ENCODE measurements at places on chromosomes 16 and 17.

DNA sequence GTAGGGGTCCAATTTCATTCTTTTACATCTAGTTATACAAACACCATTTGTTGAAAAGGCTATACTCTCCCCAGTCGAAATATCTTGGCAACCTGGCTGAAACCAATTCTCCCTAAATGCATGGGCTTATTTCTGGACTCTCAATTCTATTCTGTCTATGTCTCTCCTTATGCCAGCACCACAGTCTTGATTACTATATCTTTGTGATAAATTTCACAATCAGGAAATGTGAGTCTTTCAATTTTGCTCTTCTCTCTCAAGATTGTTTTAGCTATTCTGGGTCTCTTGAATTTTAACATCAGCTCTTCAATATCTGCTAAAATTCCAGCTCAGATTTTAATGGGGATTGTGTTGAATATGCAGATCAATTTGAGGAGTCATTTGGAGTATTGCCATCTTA, 5.9 kb upstream of the TRIM25 start:
- DNase-seq = no peak

GRCh38 chr17:82023447-82024241, 539 bp downstream of the LRRC45 start:
- DNase-seq = no peak

DNA sequence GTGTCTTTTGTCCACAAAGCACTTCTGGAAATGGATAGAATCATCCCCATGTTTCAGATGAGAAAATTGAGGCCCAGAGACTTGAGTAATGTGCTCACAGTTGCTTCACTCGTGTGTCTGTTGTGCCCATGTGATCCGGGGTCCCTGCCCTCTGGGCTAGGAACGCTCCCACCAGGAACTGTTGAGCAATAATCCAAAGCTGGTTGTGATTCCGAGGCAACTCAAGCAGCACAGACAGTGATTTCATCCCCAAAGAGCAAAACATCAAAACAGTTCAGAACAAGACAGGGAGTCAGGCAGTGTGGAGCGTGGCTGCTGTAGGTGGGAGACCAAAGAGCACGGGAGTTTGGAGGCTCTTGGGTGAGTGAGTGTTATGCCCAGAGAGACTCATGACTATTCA, 205.0 kb upstream of the ASIC2 start:
- no peak for DNase-seq

- DNase-seq = no peak
These were observed 47.5 kb downstream of the WNT3 start for GRCh38 chr17:46770818-46771560.

- DNase-seq = no peak
These were observed 7.5 kb upstream of the TMEM101 start for GRCh38 chr17:44022246-44022645.

DNA sequence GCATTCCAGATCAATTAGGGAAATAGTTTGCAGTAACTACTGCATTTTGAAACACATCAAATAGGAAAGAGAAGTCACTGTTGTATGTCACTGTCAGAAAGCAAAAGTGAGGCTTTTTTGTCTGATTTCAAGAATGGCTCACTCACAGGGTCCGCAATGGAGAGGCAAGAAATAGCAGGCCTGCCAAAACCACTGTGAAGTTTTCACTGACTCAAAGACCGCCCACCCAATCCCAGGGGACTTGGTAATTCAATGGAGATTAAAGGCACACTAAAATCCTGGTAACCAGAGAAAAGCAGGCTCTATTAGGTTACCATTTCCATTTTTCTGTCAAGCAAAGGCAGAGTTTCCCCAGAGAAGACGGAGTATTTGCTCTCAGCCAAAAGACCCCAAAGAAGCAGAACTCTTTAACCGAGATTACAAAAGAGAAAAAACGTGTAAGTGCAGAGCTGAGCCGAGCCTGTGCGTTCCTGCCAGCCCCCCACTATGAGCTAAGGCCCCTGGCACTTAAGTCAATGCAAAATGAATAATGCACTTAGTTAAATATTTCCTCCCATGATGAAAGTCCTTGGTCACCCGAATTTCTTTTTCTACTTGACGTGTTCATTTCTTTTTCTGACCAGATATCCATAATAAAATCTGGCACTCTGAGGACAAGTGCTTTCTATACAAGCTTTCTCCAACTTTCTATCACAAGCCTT, 57.0 kb downstream of the FOXL1 start:
- no peak for DNase-seq

DNA sequence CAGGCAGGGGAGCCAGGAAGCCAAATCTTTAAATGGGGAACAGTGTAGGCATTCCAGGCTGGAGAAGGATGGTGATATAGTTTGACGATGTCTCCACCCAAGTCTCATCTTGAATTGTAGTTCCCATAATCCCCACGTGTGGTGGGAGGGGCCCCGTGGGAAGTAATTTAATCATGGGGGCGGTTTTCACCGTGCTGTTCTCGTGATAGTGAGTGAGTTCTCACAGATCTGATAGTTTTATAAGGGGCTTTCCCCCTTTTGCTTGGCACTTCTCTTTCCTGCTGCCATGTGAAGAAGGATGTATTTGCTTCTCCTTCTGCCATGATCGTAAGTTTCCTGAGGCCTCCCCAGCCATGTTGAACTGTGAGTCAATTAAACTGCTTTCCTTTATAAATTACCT, 28.8 kb downstream of the GINS3 start:
- no peak for DNase-seq

GRCh38 chr17:35973333-35974260, 7.7 kb downstream of the CCL16 start:
- DNase-seq = no peak

DNA sequence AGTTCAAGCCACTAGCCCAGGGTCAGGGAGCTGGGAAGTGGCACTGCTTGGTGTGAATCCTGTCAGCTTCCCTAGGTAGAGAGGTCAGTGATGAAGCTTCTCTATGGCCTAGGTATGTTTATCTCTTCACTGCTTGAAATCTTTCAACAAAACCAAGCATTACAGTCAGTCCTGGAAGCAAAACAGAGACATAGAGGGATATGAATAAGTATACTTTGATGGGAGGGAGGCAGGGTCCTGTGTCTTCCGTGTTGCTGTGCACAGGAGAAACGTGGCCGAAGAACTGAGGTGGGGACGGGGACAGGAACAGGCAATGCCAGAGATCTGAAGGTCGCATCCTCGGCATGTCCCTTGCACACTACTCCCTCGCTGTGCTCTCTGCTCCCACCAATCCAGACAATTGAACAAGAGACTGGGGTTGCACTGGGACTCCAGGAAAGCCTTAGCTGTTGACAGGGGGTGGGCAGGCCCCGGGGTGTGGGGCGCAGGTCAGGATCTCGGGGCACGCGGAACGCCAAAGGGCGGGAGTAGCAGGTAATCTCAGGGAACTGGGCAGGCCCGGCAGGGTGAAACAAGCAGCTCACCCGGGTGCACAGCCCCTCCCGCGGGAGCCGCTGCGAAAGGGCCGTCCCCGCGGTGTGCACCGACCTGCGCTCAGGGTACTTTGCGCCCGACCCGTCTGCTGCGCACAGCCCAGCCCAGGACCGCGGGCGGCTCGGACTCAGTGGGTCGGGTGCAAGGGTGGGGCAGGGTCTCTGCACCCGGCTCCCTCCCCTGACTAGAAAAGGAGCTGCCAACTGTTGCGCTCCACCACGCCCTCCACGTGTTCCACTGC, at the start of gene MT1H:
Gene MT1H, plus strand, starts transcription at position 810 of the 835 bp plus-strand sequence. CDS start 71 bp downstream, outside the sequence.
- DNase-seq = no peak

DNA sequence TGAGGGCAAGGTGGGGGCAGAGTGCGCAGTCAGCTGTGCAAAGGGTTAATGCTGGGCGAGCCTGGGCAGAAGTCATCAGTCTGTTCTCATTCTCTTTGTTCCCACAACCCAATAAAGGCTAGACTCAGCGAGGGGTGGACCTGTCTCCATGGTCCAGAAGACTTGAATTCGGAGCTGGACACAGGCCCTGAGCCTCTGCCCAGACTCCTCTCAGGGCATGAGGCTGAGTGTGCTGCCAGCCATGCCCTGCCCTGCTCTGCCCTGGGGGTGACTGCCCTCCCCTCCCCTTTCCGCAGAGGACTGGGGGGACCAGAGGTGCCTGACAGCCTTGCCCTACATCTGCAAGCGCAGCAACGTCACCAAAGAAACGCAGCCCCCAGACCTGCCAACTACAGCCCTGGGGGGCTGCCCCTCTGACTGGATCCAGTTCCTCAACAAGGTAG, 54.5 kb downstream of the MRC2 start:
- DNase-seq = no peak

DNA sequence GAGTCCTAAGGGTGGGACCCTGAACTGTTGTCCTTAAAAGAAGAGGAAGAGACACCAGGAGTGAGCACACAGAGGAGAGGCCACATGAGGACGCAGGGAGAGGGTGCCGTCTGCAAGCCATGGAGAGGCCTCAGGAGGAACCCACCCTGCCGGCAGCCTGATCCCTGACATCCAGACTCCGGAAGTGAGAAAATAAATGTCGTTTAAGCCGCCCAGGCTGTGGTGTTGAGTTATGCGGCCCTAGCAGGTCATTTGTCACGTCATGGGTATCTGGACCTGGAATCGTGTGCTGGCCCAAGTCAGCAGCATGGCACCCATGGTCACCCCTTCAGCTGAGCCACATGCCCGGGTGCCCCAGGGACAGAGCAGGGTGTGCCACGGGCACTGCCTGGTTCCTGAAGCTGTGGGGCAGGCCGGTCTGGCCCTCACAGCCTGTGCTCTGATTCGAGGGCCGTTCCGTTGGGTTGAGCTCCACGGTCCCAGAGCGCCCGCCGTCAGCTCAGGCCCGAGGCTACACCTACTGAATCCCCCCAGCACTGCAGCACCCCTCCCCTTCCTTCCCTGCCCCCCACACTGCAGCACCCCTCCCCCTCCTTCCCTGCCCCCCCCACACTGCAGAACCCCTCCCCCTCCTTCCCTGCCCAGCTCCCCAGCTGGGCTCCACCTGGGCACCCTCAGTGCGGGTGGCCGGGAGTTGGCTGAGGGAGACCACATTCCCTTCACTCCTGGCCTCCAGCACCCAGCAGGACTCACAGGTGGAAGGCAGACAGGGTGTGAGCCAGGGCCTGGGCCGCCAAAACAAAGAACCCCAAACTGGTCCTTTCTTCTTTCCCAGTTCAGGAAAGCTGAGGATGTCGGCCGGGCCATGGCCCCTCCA, 2.7 kb upstream of the CCDC57 start:
- no peak for DNase-seq

DNA sequence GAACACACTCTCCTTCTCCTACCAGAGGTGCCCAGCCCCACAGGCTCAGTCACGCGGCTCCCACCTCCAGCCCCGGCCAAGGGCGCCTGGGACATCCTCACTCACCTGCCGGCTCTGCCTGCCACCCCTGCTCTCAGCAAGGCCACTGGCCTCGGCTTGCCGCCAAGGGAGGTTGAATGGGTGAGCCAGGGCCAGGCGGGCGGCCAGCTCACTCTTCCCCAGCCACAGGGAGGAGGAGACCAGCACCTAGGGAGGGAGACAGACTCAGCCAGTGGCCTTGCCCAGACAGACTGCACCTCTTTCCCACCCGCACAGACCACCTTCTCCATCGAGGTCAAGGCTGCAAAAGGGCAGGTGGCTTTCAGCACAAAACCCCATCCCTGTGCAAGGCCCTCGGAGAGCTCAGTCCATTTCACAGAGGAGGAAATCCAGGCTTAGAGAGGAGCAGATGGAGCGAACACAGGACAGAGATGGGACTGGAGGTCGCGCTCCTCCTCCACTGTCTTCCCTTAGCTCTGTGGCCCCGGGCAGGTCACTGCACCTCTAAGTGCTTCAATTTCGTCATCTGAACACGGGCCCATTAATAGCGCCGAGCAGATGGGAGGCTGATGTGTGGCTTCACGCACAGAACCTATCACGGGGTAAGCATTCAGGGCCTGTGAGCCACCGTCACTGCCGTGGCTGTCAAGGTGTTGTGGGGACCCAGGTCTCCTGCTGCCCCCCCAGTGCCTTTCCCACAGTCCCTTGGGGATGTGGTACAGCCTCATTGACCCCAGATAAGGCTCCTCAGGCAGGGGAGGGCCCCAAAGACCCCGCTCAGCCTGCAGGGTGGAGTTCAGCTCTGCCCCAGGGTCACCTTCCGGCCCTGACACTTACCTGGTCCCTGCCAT, 56.1 kb downstream of the RMI2 start:
- no peak for DNase-seq

DNA sequence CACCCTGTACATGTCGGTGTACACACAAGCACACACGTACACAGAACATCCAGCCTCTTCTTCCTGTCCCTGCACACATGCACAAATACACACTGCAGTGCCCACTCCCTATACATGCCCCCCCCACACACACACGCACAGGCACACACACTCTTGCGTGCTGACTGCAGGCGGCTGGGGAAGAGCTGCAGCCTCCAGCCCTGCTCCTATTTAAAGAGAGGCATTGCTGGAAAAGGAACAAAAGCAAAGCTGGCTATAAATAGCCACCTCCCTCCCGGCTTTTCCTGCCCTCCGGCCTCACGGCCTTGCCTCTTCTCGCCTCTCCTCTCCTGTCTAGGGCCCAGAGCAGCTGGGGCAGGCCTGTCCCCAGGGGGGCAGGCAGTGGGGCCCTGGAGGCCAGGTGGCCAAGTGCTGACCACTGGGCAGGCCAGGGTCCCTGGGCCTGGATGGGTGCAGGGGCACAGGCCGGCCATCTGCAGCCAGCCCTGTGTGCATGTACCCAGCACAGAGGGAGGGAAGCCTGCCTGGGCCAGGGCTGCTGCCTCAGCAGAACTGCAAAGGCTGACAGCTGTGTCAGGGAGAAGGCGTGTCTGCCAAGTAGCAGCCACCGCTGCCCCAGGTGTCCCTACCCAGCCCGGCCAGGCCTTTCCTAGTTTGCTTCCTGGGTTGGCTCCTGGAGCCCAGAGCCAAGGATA, 25.4 kb downstream of the RTN4RL1 start:
- no peak for DNase-seq

DNA sequence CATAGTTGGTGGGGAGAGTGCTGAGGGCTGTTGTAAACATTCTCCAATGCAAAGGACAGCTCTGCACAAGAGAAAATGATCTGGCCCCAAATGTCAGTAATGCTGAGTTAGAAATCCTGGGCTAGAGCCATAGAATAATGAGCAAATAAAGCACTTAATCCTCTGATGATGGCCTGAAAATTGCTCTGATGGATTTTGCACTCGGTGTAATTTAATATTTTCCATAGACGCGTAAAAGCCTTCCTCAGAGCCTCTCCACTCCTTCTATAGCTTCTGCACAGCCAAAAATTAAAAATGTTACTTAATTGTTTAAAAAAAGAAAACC, 23.7 kb downstream of the FAM20A start:
- DNase-seq = no peak

DNA sequence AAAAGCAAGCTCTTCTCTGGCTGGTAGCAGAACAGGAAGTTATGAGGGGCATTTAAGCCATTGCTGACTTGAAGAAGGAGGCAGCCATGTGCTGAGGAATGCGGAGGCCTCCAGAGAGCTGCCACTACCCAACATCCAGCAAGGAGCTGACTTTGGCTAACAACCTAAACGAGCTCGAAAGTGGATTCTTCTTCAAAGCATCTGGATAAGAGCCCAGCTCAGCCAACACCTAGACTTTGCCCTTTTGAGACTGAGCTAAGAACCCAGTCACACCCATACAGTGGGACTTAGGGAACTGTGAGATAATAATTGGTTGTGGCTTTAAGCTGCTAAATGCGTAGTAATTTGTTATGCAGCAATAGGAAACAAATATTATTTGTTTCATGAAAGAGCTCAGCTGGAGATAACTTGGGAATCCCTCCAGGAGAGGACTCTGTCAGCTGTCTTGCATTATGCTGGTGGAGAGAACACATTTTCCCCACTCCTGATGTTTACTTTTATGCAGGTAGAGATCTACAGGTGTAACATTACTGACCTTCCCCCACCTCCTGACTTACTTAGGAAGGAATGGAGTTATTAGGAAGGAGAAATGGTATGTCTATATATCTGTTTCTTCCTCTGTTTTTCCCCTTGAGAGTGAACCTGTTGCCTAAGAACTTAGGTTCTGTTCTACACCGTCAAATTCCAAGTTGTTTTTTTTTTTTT, 52.7 kb upstream of the ZNF629 start:
- DNase-seq = no peak
